Upper lobe of right lung (tissue), 1 donor: ENCODE measurements at places on chromosomes 2 and 18.

- DNase-seq, result no peak
These were observed 64.8 kb downstream of the ARMC9 start for GRCh38 chr2:231263118-231263831.

GRCh38 chr18:46672062-46672970 lies 15.3 kb upstream of the LOXHD1 start:
- DNase-seq, result no peak

DNA sequence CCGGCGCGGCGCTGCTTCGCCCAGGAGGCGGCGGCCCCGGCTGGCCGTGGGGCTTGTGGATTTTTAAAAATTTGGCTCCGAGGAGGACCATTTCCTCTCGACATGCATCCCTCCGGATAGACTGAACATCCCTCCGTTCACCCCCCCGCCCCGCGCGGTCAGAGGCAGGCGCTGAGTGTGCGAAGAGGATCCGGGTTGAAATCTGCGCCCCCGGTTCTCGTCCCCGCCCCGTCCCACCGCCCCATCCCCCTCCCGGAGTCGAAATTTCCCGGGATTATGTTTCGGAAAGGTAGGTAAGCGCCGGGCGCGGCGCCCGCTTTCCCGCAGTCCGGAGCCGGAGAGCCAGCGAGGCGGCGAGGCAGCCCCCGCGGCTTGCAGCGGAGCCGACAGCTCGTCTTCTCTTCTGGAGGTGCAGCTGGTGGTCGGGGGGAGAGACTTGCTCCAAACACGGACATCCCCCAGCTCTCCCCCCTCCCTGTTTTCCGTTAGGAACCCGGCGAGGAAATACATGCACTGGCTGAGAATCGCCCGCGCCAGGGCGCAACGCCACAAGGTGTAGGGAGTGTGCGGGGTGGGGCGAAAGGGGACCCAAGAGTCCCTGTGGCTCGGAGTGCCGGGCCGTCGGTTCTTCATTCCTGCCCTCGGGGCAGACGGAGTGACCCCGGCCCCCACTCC lies at the start of gene PRKCE:
TSS of gene PRKCE (plus strand) at position 261 of the 675 bp plus-strand sequence.
- DNase-seq, result peak; percentile 85

DNA sequence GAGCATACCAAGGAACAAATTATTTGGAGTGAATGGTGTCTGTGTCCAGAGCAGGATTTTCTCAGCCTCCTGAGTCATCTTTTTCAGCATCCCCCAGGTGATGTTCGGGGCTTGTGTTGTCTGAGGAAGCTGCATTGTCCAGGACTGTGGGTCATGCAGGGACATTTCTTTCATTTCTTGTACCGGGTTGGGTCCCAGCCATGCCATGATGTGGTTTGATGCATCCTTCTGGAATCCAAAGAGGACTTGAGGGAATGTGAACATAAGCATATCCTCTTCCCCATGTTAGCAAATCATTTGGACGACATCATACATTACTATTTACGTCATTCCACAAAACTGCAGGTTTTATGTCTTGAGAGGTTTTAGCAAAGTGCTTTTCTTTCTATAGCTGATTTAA lies 797.8 kb downstream of the CCDC85A start:
- DNase-seq, result no peak

- DNase-seq, result no peak
These were observed 230.8 kb downstream of the GULP1 start for GRCh38 chr2:188522517-188522916.

DNA sequence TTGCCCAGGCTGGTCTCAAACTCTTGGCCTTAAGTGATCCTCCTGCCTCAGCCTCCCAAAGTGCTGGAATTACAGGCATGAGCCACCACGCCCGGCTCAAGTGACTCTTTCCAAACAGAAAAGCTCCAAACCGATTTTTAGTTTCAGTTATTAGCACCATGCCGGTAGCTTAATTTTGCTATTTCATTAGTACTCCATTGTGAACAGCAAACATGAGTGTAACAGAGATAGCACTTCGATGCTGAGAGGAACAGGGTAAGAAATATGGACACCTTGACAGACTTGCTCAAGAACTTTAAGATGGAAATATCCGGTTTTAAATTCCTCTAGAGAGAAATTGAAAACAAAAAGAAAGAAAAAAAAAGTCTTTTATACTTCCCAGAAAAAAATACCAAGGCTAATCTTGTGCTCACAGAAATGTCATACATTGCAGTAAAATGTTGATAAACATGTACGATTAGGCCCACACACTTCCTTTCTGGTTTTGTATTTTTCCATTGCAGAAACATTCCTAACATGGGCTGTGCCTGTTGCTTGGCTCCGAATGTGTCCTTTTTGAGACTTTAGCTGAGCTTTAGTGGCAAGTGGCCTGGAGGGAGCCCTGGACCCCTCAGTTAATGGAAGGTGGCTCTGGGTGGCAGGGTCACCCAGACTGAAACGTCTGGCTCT lies 18.3 kb downstream of the FHL2 start:
- no peak for DNase-seq

DNA sequence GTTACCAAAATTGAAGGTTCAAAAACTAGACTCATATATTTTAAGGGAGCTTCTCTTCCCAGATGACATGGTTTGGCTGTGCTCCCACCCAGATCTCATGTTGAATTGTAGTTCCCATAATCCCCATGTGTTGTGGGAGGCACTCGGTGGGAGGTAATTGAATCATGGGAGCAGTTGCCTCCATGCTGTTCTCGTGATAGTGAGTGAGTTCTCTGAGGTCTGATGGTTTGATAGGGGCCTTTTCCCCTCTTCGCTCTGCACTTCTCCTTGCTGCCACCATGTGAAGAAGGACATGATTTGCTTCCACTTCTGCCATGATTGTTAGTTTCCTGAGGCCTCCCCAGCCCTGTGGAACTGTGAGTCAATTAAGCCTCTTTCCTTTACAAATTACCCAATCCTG lies 140.1 kb downstream of the MAIP1 start:
- no peak for DNase-seq

DNA sequence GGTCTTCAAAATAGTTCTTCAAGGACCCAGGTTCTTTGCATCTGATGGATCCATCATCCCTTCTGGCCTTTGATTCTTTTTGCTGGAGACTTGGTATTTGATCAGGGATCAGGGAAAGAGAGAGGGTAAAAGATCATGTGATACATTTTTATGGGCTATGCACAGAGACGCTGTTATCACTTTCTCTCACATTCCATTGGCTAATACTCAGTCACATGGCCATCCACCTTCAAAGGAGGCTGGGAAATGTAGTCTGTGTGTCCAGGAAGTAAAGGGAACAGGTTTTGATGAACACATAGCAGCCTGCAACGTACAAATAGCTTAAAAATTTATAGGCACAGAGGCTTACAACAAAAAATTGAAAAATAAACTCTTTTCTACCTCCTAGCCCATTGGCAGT lies 629.6 kb upstream of the FANCL start:
- no peak for DNase-seq

DNA sequence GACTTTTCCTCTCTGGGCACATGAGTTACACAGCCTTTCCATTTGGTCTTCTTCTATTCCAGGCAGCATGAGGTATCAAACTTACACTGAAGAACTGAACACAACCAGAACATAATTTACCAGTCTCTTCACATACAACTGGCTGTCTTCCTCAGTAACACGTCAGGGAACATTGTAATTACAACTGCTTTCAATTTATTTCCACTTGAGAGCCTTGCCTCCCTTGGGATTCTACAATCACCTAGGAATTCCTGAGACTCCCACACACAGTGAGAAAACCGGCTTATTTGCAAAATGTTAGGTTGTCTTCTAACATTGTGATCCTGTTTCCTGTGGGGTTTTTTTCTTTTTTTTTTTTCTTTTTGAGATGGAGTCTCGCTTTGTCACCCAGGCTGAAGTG lies 149.9 kb downstream of the TMX3 start:
- DNase-seq, result no peak

DNA sequence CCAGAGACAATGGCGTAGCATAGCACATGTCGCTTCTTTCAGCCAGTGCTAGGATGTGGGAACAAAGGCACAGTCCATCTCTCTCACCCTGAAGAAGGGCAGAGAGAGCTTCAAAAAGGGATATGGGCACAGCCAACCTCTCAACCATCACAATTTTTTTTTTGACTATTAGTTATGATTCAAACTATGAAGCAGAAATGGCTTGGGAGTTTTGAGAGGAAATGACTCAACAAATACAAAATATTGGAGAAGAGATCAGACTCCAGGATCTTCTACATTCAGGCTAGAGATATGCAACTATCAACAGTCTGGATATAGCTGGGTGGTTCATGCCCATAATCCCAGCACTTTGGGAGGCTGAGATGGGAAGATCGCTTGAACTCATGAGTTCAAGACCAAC lies 109.1 kb downstream of the MCFD2 start:
- DNase-seq, result no peak

- DNase-seq, result no peak
These were observed 901.6 kb downstream of the EPHA4 start for GRCh38 chr2:220670511-220670910.

DNA sequence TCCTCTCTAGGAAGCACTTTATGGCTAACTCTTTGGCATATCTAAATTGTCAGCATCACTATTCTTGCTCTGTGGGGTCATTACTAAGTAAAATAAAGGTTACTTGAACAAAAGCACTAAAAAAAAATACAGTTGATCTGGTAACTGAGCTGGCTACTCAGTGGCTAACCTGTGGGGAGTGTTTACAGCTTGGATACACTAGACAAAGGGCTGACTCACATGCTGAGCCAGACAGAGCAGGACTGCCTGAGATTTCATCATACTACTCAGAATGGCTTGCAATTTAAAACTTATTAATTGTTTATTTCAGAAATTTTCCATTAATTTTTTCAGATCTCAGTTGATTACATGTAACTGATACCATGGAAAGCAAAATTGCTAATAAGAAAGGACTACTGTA lies 1690.4 kb upstream of the SLC39A10 start:
- DNase-seq, result no peak

GRCh38 chr2:205482399-205483081 lies 199.8 kb upstream of the NRP2 start:
- DNase-seq, result no peak

- DNase-seq, result no peak
These were observed 387.8 kb upstream of the SLC39A10 start for GRCh38 chr2:195269220-195269619.

- DNase-seq, result no peak
These were observed 22.4 kb downstream of the TET3 start for GRCh38 chr2:74007121-74007520.

DNA sequence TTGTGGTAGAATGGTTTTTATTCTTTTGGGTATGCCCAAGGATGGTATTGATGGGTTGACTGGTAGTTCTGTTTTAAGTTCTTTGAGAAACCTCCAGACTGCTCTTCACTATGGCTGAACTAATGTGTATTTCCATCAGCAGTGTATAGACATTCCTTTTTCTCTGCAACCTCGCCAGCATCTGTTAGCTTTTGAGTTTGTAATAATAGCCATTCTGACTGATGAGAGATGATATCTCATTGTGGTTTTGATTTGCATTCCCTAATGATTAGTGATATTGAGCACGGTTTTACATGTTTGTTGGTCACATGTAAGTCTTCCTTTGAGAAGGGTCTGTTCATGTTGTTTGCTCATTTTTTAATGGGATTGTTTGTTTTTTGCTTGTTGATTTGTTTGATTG lies 1348.7 kb upstream of the NXPH2 start:
- DNase-seq, result no peak

DNA sequence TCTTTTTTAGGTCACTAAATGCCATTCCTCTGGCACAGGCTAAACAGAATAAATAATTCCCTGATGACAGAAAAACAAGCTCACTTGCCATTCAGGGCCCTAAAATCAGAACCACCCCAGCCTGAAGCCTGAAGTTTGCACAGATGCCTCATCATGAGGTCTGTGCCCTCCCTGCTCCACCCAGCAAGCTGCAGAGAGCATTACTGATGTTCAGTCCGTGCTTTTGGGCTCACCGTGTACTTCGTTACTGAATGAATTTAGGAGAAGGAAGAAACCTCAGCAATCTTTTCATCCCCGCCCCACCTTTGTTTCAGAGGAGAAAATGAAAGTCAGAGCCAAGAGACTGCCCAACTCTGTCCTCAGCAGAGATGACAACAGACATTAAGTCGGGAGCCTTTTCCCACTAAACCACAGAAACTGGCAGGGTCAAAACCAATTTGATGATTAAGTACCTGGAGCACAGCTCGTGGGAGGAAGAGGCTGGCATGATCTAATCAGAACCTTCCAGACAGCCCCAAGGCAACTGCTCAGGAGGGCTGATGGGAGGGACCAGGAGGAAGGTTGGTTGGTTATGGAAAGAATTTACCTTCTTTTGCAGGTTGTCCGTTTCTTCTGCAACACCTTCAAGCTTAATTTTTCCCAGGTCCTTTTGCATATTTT lies 122.7 kb downstream of the LAMA1 start:
- DNase-seq, result no peak

DNA sequence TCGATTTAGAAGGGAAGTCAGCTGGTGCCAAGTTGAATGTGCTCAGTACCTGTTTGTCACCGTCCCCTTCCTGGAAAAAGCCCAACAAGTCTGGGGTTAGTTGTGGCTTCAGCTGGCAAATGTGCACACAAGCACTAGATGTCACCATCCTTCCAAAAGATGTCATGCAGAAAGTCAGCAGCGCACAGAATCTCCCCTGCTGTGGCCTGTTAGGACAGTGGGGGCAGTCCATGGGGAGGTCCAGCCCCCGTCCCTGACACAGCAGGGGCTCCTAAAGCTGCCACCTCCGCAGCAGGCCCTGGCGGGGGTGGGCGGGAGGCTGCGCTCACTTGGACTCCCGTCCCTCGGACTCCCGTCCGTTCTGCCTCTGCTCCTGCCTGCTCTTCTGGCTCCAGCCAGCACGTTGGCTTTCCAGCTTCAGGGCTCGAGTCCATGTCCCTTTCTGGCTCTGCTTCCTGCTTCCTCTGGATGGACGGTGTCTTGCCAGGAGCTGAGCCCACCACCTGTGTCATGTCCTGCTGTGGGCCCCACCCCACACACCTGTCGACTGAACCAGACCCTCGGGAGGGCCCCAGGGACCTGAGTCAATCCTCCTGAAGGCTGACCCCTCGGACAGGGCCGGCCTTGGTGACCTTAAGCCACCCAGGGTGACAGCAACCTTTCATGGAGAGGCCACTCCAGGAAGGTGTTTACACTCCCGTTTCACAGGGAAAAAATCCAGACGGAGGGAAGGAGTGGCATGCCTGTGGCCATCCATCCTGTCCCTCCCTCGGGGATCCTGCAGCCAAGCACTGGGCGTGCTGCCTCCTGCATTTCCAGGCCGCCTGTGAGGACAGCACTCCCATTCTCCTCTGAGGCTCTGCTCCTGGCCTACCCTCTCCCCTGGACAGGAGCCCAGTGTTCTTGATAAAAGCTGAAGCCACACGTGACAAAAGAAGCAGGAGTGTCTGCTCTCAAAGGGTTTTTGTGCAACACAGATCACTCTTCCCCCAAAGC lies 8.5 kb downstream of the RAB17 start:
- peak; percentile 67 for DNase-seq

GRCh38 chr2:145845207-145845894 lies 1325.4 kb upstream of the ZEB2 start:
- DNase-seq, result no peak
